ENCODE measurements at places on chromosomes 6 and 20.
A peak's percentile ranks its signal among the peaks of the same experiment; 100 is the strongest.

- DNase-seq, result no peak
These were observed 305.0 kb upstream of the POU3F2 start for GRCh38 chr6:98529364-98529763.

- DNase-seq, result peak; percentile 13
These were observed 224.8 kb downstream of the SYNDIG1 start for GRCh38 chr20:24694157-24694726.

DNA sequence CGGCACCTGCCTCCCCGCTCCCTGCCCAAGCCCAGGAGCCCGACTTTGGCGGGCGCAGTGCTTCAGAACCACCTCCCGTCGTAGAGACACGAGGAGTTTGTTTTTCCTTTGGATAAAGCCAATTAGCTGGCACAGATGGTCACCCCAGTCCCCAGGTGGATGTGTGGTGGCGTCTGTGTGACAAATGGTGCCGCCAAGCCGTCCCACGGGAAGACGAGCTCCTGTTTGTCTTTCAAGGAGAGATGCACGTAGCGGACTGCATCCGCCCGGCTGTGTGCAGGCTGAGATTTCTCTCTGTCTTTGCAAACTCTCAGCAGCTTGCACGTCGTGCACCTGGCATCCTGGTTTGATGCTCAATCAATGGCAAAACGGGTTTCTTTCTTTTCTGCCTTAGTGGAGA is 16.1 kb upstream of the MRGBP start:
- no peak for DNase-seq

GRCh38 chr20:25025091-25025861 is 32.7 kb downstream of the ACSS1 start:
- no peak for DNase-seq

- no peak for DNase-seq
These were observed 23.1 kb downstream of the PSMG4 start for GRCh38 chr6:3281631-3282475.

- no peak for DNase-seq
These were observed 87.3 kb downstream of the CHD6 start for GRCh38 chr20:41530923-41531322.

Measured in activated CD8-positive, alpha-beta memory T cell treated with anti-CD3 and anti-CD28 coated beads for 24 hours (primary cell).